ENCODE measurements at places on chromosomes 7 and 10.

- no peak for DNase-seq
Observed at GRCh38 chr10:70130878-70131559, 1.6 kb downstream of the AIFM2 start.

GRCh38 chr10:84440781-84441180 lies 112.4 kb downstream of the CCSER2 start:
- DNase-seq: no peak

DNA sequence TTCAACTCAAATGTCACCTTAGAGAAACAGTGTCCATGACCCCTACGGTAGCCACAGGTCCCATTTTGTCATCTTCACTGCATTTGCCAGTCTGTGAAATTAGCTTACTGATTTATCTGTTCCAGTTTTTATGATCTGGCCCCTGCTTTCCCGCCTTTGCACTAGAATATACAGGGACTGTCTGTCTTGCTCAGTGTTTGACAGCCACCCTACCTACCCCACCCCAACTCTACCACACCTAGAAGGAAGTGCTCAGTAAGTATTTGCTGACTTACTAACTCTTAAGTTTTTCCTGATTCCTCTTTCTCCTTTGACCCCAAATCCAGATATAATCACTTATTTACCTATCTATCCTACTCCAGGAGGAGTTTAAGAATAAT lies 49.5 kb downstream of the CREB3L2 start:
- no peak for DNase-seq

- no peak for DNase-seq
Observed at GRCh38 chr7:107584716-107585115, 4.7 kb downstream of the BCAP29 start.

GRCh38 chr10:89504691-89505090 lies 30.7 kb downstream of the SLC16A12 start:
- DNase-seq: no peak

DNA sequence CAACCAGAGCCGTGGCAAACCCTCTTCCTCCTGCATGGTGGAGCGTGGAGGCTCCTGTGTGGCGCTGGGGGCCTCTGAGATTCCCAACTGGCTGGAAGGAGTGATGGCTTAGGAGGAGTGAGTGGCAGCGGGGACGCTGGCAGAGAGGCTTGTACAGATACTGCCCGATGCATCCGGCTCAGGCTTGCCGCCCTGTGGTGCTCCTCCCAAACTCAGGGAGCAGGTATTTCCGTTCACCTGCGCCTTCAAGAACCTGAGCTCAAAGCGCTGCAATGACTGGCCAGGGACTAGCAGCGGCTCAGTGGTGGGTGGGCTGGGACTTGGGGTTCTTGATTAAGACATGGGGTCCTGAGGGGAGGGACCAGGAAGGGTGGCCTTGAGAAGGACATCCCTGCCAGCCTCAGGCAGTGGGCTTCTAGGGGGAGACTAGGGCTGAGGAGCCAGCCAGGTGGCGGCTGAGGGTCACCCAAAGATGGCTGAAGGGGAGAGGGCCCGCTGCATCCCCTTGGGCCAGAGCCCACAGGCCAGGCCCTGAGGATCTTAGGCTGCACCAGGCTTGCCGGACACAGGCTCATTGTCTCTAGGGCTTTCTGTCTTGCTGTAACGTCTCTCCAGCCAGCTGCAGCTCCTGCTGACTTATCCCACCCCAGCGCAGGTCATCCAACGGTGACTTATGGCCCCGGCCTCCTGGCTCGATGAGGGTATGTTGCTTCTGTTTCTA lies 3.2 kb downstream of the ZNF775 start:
- DNase-seq: no peak

GRCh38 chr7:83640731-83641537 lies 8.0 kb downstream of the SEMA3E start:
- peak; percentile 13 for DNase-seq

GRCh38 chr10:96964131-96964530 lies 132.0 kb downstream of the LCOR start:
- no peak for DNase-seq

DNA sequence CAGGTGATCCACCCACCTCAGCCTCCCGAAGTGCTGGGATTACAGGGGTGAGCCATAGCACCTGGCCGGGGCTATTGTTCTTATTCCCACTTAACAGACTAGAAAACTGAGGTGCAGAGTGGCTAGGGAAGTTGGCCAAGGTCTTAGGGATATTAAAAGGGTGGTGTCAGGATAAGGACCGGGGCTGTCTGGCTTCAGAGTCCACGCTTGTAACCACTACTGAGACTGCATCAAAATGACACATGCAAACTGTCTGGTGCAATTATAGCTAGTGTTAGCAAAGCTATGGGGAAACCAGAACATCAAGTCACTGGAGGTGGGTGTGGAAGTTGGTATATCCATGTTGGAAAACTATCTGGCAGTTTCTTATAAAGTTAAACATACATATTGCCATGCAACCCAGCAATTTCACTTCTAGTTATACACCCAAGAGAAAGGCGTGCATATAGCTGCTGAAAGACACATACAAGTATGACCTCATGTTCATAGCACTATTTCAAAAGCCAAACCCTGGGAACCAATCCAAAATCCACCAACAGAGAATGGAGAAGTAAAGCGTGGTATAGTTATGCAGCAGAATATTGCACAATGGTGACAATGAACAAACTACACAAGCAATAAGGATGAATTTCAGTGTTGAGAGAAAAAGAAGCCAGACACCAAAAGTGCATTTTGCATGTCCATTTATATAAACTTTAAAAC lies 33.9 kb upstream of the EEPD1 start:
- DNase-seq: no peak

GRCh38 chr10:72044417-72045041 lies 43.8 kb downstream of the SPOCK2 start:
- DNase-seq: no peak

- DNase-seq: no peak
Observed at GRCh38 chr7:94374231-94374630, 20.5 kb upstream of the COL1A2 start.

All from NCI-H1694 (cell line).